ENCODE measurements at places on chromosomes 7 and 10. TPM values are rescaled to one million over a fixed set of nuclear protein-coding genes. Genes with fewer than 3 reads are reported as not detected.

- DNase-seq = no peak
Observed at GRCh38 chr10:110209454-110209925, 2.1 kb downstream of the MXI1 start.

TMEM270 gene
- not detected for total RNA-seq

ZNF786 gene
- 13.2 TPM for total RNA-seq

AUTS2 gene
- total RNA-seq = 14.8 TPM

DNA sequence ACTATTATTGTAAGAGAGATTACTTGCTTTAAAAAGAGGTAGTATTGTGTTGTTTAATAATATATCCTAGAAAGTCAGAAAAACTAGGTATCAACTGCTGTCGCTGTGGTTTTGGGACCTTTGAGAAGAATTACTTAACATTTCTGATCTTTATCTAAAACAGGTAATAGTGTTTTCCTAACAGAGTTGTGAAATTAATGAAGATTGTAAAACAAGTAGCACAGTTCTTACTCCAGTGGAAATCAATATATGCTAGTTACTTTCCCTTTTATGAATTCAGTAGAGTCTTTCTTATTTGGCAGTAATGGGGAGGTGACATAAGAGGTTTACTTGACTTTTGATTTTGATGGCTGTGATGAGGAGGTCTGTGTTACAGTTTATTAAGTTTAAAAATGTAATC is 58.1 kb downstream of the KIF20B start:
- DNase-seq = no peak

RPEL1 gene
- total RNA-seq = 0.27 TPM

- no peak for DNase-seq
Observed at GRCh38 chr7:3943779-3944520, 642.9 kb downstream of the SDK1 start.

KAZALD1 gene
- 5.9 TPM for total RNA-seq

MRC1 gene
- 0.27 TPM for total RNA-seq

GRCh38 chr10:103193820-103194529 is 903 bp upstream of the NT5C2 start:
- DNase-seq = no peak

- DNase-seq = no peak
Observed at GRCh38 chr7:102849538-102849937, 63.3 kb upstream of the LRRC17 start.

SPDYE5 gene
- under 0.01 TPM for total RNA-seq

PSPH gene
- total RNA-seq = 21.0 TPM

AMPH gene
- total RNA-seq = not detected

LRRD1 gene
- total RNA-seq = under 0.01 TPM

DNA sequence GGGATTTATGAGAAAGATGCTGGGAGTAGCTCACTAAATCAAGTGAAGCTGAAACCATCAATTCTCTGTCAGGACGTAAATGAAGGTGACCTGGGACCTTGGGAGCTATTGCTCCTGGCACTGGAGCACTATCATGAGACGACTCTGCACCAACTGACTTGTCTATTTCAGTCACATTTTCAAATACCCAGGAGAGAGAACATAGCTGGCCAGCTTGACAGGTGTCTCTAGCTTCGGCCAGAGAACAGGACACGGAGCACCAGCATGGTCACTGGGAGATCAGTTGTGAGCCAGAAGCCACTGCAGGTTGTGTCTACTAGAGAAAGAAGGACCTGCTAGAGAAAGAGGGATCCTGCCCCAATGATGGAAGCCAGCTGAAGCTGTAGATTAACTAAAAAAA is 17.4 kb upstream of the ATOH7 start:
- DNase-seq = no peak

DNA sequence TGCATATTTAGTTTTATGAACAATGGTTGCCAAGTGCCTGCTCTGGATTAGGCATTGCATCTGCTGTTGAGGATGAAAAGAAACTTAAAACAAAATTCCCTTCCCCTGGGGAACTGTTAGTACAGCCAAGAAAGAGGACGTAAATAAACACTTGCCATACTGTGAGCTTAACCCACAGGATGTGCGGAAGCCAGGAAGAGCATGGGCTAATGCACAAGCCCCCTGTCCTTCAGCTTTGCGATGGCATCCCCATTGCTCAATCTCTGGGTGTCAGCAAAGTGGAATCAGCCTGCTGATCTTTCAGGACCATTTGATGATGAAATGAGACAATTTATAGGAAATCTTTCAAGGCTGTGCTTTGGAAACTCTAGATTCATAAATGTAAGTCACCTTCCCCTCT is 399.9 kb upstream of the IGFBP3 start:
- no peak for DNase-seq

- DNase-seq = no peak
Observed at GRCh38 chr10:88409236-88409635, 173.9 kb downstream of the RNLS start.

GRCh38 chr10:53314876-53315275 is 542.3 kb upstream of the MBL2 start:
- DNase-seq = peak; percentile 47

- DNase-seq = no peak
Observed at GRCh38 chr7:31788445-31788844, 101.4 kb downstream of the PPP1R17 start.

MOGAT3 gene
- total RNA-seq = not detected

DNA sequence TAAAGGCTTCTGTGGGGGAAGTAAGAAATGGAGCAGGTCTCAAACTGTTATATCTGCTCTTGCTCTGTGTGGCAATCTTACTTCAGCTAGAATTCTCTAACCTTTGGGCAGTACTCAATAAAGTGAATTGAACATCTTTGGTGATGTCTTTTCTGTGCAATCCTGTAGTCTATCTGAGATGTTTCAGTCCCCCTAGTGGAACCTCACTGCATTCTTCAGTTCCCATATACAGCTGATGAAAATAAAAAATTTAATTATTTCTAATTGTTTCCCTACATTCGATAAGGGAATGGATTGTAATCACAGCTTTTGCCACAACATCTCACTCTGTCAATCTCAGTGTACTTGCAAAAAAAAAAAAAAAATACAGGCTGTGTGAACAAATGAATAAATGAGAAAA is 522.6 kb downstream of the DNAJB9 start:
- DNase-seq = no peak

- DNase-seq = no peak
Observed at GRCh38 chr7:149489391-149490024, 8.1 kb downstream of the ZNF746 start.

DNA sequence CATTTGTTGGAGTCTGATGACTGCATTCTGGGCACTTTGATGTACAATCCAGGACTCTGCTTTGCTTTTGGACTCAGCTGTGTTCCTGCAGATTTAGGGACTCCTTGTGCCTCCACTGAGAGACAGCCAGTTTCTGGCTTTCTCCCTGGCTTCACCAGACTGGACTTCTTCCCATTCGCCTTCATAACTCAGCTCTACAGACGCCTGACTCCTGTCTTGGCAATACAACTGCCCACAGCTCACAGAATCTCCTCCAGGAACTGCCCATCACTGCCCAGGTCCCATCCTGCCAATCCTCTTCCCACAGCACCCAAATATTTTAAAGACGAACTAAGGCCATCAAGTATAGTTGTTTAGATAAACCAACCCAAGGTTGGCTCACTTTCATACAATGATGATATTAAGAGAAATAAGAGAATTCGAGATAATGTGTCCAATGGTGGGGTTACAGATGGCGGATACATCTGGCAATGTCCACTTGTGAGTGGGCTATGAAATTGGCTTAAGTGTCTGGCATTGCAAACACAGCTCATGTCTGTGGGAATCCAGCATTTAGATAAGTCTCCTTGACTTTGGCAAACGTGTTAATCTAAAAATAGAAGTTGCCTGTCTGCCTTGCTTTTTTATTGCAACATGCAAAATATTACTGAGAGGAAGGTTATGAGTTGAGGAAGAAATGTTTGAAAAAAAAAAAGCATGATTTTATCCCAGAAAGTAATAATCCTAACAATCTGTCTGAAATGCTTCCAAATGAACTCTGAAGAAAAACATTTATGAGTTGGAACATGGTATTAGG is 95.1 kb downstream of the ITGA8 start:
- no peak for DNase-seq

GPR26 gene
- under 0.01 TPM for total RNA-seq

- DNase-seq = no peak
Observed at GRCh38 chr10:129879655-129880054, 84.4 kb downstream of the EBF3 start.

DNA sequence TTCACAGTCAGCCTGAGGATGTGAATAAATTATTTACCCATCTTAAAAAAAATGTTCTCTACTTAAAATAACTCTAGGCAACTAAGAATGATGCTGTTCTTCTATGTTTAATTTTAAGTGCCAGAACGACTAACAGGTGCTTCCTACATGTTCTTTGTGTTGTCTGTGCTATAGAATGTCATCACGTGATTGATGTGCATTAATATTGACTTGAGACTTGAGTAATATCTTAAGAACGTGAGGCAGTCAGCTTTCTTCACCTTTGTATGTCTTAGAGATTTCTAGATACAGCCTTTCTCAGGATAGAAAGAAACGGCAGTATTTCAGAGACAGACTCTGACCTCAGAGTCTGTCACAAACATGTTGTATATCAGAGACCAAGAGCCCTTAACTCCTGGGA is 274.6 kb downstream of the KCND2 start:
- no peak for DNase-seq

DNA sequence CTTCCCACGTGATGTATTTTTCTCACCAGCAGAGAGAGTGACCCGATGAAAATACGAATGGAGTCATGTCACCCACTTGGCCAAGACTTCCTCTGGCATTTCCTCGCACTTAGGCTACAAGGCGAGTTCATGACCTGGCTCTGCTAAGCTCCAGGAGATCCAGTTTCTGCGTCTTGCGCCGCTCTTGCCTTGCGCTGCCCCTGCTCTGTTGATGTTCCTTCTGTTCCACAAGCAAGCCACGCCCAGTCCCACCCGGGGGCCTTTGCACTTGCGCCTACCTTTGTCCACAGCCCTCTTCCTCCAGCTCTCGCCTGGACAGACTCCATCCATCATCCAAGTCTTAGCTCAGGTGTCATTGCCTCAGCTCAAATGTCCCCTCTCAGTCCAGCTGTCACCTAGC is 116.3 kb upstream of the SHH start:
- no peak for DNase-seq

OR6V1 gene
- total RNA-seq = not detected

Data from hematopoietic multipotent progenitor cell (in vitro differentiated cells).